ENCODE measurements at places on chromosomes 3 and 15.

DNA sequence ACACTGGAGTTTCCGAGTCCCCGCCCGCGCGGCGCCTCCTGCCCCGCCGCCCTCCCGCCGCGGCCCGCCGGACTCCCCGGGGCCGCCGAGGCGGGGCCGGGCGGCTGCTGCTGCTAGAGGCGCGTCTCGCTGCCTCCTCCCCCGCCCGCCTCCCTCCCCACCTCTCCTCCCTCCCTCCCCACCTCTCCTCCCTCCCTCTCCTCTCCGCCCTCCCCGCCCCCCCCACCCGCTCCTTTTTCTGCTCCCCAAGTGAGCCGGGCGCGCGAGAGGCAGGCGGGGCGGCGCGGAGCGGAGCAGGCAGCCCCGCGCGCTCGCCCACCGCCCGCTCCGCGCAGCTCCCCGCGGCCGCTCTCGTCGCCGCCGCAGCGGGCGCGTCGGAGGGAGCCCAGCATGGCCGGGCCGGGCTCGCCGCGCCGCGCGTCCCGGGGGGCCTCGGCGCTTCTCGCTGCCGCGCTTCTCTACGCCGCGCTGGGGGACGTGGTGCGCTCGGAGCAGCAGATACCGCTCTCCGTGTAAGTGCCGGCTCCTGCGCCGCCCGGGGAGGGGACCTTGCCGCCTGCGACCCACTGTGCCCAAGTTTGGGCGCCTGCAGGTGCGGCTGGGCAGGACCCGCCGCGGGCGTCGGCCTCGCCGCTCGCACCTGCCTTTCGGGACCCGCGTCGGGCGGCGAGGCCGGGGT, at the start of gene CACNA2D3:
Gene CACNA2D3, plus strand, starts transcription at position 229 of the 679 bp plus-strand sequence.
- DNase-seq = no peak

DNA sequence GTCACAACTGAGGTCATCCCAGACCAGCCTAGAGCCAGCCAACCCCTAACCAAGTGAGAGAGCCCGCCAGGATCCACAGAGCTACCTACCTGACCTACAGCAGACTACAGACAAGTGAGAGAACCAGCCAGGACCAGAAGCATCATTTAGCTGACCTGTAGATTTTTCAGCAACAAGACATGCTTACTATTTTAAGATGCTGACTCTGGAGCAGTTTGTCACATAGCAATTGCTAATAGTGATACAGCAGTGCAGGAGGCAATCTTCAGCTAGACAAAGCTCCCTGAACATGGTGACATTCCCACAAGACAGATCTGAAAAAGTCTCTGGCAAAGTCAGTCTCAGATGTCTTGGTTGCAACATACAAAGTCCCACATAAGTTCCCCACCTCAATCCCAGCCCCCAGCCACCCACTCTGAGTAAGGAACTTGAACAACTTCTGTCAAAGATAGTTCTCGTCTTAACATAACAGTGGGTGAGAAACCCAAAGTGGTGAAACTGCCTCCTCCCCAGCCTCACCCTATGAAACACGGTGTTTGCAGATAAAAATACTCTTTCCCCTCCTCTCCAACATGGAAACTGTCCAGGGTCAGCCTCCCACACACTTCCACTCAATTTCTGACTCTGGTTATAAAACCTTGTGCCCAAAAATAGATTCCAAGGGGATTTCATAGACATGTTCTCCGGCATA, 120.3 kb upstream of the SLC6A11 start:
- no peak for DNase-seq

- DNase-seq = no peak
Observed at GRCh38 chr3:191382661-191383060, 52.3 kb upstream of the UTS2B start.

DNA sequence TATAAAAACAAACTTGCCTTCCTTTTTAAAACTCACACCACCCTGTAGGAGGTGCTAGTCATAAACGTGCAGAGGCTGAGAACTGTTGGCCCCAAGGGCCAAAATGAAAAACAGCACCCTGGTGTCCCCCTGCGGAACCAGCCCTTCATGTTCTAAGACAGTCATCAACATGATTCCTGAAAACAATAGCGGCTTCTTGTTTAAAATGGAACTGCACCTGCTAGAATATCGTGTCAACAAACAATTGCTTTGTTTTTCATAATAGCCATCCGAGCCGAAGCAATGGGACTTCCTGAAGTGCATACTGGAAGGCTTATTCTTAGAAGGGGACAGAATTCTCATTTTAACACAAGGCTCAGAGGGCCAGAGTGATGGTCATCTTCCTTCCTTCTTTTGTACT, 43.7 kb downstream of the MECOM start:
- DNase-seq = no peak

DNA sequence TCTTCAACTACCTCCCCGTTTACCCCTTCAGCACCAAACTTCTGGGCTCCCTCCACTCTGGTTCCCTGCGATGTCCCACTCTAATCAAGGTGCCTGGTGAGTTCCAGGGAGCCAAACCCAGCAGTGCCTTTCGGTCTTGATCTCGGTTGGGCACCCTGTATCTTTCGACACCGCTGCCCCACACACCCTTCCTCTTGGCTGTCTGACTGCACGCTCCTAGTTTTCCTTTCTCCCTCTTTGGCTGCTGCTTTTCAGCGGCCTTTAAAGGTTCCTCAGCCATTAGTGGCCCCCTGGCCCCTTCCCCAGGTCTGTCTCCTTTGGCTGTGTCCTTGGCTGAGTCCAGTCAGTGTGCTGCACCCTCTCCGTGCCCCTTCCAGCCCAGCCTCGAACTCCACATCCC, 784 bp downstream of the TTLL3 start:
- DNase-seq = no peak

GRCh38 chr3:32840086-32840841, 22.5 kb downstream of the TRIM71 start:
- DNase-seq = no peak

DNA sequence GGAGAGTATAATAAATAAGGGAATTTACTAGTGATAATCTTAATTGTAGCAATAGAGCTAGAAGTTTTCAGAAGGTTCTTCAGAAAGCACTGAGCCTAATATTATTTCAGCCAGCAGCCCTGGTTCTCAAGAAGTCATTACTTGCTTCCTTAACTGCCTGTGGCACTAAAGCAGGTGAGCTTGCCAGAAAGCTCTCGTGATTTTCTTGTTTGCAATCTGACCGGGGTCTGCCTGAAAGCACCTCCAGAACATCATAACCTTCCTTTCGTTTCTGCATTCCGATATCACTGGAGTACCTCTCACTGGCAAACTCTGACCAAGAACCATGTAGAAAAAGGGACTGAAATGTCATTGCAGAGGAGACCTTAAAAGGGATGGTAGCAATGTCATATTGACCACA, 510.3 kb downstream of the ZIC1 start:
- no peak for DNase-seq

DNA sequence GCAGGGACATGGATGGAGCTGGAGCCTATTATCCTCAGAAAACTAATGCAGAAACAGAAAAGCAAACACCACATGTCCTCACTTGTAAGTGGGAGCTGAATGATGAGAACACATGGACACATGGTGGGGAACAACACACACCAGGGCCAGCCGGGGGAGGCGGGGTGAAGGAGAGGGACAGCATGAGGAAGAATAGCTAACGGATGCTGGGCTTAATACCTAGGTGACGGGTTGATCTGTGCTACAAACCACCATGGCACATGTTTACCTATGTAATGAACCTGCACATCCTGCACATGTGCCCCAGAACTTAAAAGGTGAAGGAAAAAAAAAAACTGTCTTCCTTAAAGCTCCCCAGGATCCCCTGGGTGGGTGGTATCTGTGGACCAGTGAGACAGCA, 87.1 kb downstream of the ADAMTS17 start:
- no peak for DNase-seq

GRCh38 chr3:194306771-194307640, 44.1 kb downstream of the CPN2 start:
- peak; percentile 46 for DNase-seq

DNA sequence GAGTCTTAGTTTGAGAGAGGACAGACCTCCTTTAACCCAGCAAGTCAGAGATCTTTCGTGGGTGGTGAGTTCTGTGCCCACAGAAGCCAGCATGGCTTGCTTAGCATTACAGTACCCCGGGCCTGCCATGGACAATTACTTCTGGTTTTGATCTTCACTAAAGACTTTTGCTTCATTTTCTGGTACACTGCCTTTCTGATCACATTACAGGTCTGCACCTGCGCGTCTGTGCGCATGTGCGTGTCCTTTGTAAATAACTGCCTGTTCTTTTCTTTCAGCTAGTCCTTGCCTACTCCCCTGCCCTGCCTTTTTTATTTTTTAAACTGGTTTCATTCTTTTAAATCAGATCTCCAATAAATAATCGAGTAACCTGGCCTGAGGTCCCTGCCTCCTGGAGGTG, 57.1 kb upstream of the CMTM8 start:
- DNase-seq = no peak

GRCh38 chr15:95227235-95227634, 995.9 kb downstream of the MCTP2 start:
- no peak for DNase-seq

All from central memory CD4-positive, alpha-beta T cell (primary cell).